ENCODE measurements at places on chromosomes 1 and 21. TPM values are rescaled to one million over a fixed set of nuclear protein-coding genes. Genes with fewer than 3 reads are reported as not detected.

MROH7 gene
- not detected for polyA plus RNA-seq

S100B gene
- polyA plus RNA-seq: not detected

TMEM50A gene
- 110 TPM for polyA plus RNA-seq

HAPLN2 gene
- polyA plus RNA-seq: 0.13 TPM

OR6K3 gene
- not detected for polyA plus RNA-seq

HPDL gene
- 2.8 TPM for polyA plus RNA-seq

OR2G3 gene
- polyA plus RNA-seq: not detected

CYP4B1 gene
- not detected for polyA plus RNA-seq

KCNQ4 gene
- 0.24 TPM for polyA plus RNA-seq
